ENCODE measurements at places on chromosomes 3 and 15. TPM values are rescaled to one million over a fixed set of nuclear protein-coding genes. Genes with fewer than 3 reads are reported as not detected.

CCDC33 gene
- total RNA-seq, result not detected

CORO2B gene
- 0.07 TPM for total RNA-seq

ONECUT1 gene
- total RNA-seq, result not detected

NANOGP8 gene
- total RNA-seq, result not detected

MYZAP gene
- 0.55 TPM for total RNA-seq

ZNF662 gene
- 0.39 TPM for total RNA-seq

ECT2 gene
- total RNA-seq, result 52.8 TPM

TMEM43 gene
- 31.0 TPM for total RNA-seq

C3orf20 gene
- total RNA-seq, result 0.12 TPM

FBXL22 gene
- 0.48 TPM for total RNA-seq

FEZF2 gene
- not detected for total RNA-seq

MRPS25 gene
- total RNA-seq, result 53.8 TPM

DAZL gene
- not detected for total RNA-seq

REC114 gene
- total RNA-seq, result not detected

PPM1L gene
- 2.2 TPM for total RNA-seq

BNC1 gene
- total RNA-seq, result not detected

CRABP1 gene
- not detected for total RNA-seq

KNG1 gene
- not detected for total RNA-seq

GP9 gene
- total RNA-seq, result not detected

MOBP gene
- not detected for total RNA-seq

SLC51B gene
- not detected for total RNA-seq

OCA2 gene
- total RNA-seq, result not detected

SPINT1 gene
- total RNA-seq, result 13.1 TPM

PRICKLE2 gene
- not detected for total RNA-seq

C3orf22 gene
- not detected for total RNA-seq

WDR93 gene
- not detected for total RNA-seq

FOXL2 gene
- total RNA-seq, result not detected

CAND2 gene
- total RNA-seq, result 1.6 TPM

ADAM10 gene
- total RNA-seq, result 82.3 TPM

PIF1 gene
- 30.2 TPM for total RNA-seq

GOLGA8R gene
- total RNA-seq, result 0.14 TPM

TEX55 gene
- total RNA-seq, result not detected
